NCI-H1417 treated with DMSO at 0.1 percent for 48 hours (cell line): ENCODE measurements at places on chromosomes 3 and 15.
A peak's percentile ranks its signal among the peaks of the same experiment; 100 is the strongest.

GRCh38 chr3:189646853-189647542 lies 15.8 kb downstream of the TP63 start:
- no peak for DNase-seq

GRCh38 chr3:193021506-193022010 lies 103.9 kb upstream of the MB21D2 start:
- no peak for DNase-seq

DNA sequence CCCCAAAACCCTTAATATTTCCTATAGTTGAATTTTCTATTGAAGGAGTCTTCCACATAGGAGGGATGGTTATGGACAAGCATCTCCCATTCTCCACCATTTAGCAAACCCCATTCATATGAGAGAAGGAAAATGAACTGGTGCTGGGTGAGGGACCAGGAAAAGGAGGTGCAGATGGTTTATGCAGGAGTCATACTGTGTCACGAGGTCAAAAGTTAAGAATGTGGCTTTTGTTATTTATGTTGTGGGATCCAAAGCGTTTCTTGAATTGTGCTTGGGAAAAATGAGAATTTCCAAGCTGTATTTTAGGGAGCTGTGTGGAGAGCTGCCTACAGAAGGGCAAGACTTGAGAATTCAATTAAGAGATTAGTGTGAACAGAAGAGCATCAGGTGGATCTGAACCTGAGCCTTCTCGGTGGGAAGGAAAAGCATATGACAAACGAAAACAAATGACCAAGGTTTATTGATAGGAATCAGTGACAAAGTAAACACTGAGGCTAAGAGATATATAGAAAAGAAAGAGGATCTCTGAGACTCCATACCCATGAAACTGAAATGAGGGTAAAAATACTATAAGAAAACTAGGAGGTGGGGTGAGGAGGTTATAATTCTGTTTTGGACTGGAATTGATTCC lies 473.3 kb upstream of the NR2F2 start:
- DNase-seq, result no peak

- no peak for DNase-seq
Observed at GRCh38 chr15:68586274-68586961, 7.6 kb downstream of the CORO2B start.

DNA sequence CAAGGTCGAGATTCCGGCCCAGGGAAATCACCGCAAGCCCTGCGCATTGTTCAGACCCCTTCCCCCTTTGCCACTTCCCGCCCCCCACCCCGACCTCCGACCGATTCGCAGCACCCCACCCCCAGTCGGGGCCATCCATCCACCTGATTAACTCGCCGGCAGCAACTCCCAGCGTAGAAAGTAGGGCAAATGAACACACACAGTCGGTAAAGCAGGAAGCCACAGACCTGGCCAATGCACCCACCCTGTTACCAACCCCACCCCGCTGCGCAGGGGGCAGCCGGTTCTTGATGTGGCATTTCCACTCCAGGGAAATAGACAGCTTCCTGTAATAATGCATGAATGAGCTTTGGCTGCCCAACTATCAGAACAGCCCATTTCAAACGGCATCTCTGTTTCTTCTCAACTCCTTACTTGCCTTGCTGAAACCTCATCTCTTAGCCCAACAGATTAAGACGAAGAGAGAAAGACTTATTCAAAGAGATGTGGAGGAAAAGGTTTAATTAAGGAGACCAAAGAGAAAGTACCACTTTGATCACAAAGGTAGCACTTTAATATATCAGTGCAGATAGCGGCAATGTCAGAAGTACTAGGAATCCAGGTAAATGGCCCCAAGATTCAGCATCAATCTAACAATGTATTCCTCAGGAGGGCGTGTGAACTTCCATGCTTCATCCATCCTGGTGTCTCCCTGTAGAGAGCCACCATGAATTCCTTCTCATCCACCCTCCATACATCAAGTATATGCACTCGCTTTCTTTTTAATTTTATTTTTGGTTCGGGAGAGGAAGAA lies 1.9 kb downstream of the TNIK start:
- no peak for DNase-seq

- no peak for DNase-seq
Observed at GRCh38 chr3:99644746-99645145, 6.4 kb downstream of the COL8A1 start.

DNA sequence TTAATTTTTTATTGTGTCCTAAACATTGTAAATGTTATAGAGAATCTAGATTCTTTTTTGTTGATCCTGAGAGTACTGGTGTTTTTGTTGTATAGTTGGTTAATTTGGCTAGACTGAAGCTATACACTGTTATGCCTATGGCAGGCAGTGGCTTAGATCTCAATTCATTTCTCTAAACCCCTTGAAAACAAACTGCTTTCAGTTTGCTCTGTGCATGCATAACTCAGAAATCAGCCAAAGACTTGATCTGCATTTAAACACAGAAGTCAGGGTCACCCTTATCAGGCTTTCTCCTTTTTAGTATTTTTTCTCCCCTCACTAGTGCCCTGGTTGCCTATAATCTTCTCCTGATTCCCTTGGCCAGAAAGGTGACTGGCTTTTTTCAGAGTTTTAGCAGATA lies 349.5 kb upstream of the MANF start:
- DNase-seq, result no peak

DNA sequence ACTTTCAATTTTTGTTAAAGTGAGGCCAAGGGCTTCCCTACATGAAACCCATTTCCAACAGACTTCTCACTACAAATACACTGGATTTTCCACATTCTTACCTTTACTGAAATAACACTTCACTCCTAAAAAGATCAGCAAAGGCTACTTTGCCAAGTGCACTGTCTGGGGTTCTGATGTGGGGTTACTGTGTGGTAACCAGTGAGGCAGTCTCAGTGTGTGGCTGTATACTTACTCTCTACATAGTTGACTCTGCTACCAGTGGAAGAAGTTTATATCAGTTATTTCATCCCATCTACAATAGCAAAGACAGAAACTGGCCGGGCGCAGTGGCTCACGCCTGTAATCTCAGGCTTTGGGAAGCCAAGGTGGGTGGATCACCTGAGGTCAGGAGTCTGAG lies 5.6 kb downstream of the WDR82 start:
- no peak for DNase-seq

DNA sequence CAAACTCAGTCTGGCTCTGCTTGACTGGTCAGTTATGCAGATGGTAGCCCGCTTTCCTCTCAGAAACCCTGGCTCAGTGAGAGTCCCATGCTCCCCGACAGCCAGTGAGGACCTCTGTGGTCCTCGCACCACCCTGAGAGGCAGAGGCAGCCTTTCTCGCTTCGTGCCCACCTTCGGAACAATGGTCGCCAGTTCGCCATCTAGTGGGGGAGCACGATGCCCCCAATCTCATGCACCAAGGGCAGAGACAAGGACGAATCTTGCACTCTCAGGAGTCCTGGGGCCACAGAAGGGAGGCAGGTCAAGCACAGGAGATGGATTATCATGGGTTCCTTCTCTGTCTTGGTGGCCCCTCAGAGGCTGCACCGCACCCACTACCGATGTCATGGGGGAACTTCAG lies 75.2 kb downstream of the RHCG start:
- DNase-seq, result no peak

- DNase-seq, result no peak
Observed at GRCh38 chr3:147383617-147384016, 22.7 kb downstream of the ZIC4 start.

DNA sequence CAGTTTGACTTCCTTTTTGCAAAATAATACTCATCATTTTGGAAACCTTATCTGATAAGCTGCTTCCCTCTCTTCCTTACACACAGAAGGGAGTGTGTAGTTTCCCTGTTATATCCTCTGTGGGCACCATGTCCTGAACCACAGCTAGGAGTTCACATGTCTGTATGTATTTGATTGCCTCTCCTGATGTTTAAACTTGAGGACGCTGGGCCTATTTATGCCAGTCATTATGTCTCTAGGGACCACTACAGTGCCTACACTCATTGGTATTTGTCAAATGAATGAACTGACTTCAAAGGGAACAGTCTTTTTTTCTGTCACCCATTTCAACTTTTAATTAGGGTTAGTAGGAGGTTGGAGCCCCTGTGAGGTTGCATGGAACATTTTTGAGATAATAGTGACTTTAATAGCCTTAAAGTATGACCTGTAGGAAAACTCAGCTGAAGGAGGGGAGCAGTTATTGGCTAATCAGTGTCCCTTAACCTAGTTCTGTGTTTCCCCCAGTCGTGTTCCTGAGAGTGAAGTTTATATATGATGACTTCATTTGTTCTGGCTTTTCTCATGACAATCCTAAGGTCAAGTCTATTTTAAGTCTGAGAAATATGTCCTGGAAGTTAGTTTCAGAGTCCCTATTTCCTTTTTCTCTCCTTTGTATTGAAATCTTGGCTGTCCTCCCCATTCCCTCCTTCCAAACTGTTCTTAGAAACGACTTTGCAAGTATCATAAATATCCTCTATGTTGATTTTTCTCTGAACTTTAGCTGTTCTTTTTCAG lies 28.9 kb downstream of the PDE8A start:
- DNase-seq, result peak; percentile 82

GRCh38 chr15:92415639-92416297 lies 22.1 kb downstream of the ST8SIA2 start:
- DNase-seq, result no peak

DNA sequence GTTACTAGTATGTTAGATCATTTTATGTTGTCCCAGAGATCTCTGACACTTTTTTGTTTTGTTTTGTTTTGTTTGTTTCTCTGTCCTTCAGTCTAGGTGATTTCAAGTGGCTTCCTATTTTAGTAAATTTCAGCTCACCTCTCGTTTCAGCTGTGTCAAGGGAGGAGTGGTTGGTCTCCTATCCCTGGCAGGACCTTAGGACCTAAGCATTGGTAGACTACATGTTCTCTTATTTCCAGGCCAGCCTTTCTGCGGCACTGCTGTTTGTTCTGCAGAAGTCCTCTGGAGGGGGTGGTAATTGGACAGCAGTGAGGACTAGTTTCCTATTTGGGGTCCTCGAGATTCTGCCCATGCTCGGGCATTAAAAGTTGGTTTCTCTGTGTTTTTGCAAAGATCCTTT lies 31.8 kb downstream of the MGA start:
- no peak for DNase-seq

GRCh38 chr3:4724051-4724629 lies 231.0 kb downstream of the ITPR1 start:
- no peak for DNase-seq

DNA sequence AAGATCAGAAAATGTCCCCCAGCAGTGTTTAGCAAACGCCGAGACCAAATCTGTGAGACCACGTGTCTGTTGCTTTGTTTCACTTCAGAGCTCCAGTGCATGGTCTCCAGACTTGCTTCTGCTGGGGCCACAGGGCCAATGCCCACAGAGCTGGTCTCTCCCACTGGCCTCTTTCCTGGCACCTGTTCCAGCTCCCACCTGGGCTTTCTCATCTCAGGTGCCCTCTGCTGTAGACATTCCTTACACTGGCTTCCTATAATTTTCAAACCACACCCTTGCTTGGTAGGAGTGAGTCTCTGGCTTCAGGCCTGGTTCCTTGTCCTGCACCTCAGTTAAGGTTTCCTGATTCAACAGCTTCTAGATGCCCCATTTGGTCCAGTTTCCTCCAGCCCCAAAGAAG lies 243.1 kb downstream of the ADAMTS17 start:
- DNase-seq, result no peak

DNA sequence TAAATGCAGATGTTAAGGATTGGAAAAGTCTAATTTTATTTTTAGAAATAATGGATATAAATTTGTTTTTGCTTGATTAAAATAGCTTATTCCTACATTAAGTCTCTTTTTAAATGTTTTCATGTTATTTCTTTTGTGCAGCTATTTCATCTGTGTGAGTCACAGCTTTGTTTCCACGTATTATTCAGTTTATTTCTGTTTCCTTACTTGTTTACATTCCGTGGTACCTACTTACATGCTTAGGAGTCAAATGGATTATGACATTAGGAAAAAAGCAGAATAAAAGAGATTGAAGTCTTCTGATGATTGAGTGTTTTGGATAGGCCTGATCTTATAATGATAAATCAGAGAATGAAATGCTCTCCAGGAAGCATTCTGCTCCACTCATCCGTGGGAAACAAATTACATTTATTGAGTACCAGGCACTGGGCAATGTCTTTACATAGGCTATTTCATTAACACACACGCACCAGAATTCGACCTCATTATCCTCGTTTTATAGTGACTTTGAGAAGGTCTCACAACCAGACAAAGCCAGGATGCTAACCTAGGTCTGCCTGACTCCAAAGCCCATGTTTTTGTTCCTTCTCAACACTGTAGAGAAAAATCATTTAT lies 38.1 kb upstream of the RASA2 start:
- DNase-seq, result no peak

DNA sequence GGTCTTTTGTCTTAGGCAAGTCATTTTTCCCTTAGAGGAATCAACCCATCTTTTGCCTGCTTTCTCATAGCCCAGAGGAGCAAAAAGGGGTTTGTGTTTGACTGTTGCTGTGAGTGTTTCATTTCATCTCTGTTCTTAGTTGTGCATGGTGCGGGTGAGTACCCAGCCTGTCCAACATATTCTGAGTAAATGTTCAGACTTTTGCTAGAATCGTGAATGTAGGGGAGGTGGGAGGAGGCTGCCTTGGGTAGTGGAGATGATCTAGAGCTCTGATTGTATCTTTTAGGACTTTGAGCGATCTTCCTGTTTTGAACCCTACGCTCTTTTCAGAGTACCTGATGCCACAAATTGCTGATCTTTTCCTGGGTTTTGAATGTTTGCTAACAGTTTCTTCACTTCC lies 123.1 kb downstream of the ZNF609 start:
- DNase-seq, result no peak

DNA sequence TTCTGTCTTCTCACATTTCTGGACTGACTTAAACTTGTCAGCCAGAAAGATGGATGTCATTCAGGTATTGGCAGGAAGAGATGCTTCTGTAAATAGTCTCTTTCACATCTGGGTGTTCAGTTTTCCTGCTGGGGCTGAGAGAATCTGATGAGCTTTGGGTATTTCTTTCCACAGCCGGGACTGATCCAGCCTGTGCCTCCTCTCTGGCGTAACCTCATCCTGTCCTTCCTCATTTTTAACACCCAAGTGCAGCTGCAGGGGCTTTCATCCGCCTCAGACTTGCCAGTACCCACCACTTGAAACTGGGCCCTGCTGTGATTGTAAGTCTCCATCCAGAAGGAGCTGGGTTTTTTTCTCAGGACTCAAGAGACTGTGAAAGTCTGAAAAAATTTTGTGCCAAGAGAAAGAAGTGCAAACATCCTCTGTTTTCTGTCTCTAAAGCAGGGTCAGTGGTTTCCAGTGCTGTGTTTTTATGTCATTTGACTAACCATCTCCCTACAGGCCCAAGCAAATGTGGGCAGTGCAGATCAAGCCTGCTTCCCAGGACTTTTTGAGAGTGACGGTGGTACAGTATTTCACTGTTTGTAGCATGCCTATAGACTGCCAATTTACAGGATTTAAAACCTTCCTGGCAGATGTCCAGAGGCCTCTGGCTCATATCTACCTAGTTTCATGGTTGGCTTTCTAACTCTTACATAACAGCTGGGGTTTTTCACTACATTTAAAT lies 342.7 kb downstream of the PTPRG start:
- DNase-seq, result no peak
